ENCODE measurements at places on chromosomes 16 and 17. TPM values are rescaled to one million over a fixed set of nuclear protein-coding genes. Genes with fewer than 3 reads are reported as not detected.

OR1E2 gene
- total RNA-seq, result not detected

PLD6 gene
- total RNA-seq, result 8.0 TPM

KCNJ18 gene
- not detected for total RNA-seq

TMEM170A gene
- 63.6 TPM for total RNA-seq

CDR2L gene
- total RNA-seq, result 30.9 TPM

VTN gene
- total RNA-seq, result 298 TPM

TMC6 gene
- 77.7 TPM for total RNA-seq

TPSD1 gene
- not detected for total RNA-seq

GAST gene
- not detected for total RNA-seq

KDM8 gene
- 11.1 TPM for total RNA-seq

ZNF423 gene
- total RNA-seq, result 0.20 TPM

TMEM106A gene
- total RNA-seq, result 8.0 TPM

ZG16 gene
- total RNA-seq, result 1.9 TPM

CDC6 gene
- 86.1 TPM for total RNA-seq

CA5A gene
- 0.74 TPM for total RNA-seq

ANTKMT gene
- total RNA-seq, result 39.7 TPM

CYBA gene
- 351 TPM for total RNA-seq

EFNB3 gene
- total RNA-seq, result 5.1 TPM

SECTM1 gene
- total RNA-seq, result 0.75 TPM

SLC47A1 gene
- 0.72 TPM for total RNA-seq

CHST4 gene
- not detected for total RNA-seq

CMTM1 gene
- total RNA-seq, result 5.6 TPM

MYH2 gene
- total RNA-seq, result not detected

Data from Caco-2 (cell line).